NCI-H774 (cell line): ENCODE measurements at places on chromosomes 3 and 15.
A peak's percentile ranks its signal among the peaks of the same experiment; 100 is the strongest.

- no peak for DNase-seq
Measured at GRCh38 chr15:39061952-39062464, 497.4 kb upstream of the RASGRP1 start.

- no peak for DNase-seq
Measured at GRCh38 chr3:18720543-18720942, 295.4 kb upstream of the SATB1 start.

GRCh38 chr15:32715276-32715675 is 2.5 kb upstream of the GREM1 start:
- DNase-seq = no peak

DNA sequence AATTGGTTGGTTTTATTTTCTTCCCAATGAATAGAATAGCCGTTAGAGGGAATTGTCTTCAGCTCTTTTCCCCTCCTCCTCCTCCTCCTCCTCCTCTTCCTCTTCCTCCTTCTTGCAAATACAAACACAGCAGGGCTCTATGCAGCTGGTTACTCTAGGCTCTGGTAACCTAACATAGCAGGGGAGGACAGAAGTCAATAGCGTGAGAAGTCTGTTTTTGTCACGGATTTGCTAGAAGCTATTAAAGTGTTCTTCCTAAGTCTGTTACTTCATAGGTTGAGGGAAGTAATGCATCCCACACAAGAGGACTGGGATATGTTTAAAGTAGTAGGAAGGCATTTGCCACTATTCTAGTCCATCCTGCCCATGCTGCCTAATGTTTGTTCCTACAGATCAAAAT is 374.7 kb upstream of the TPRG1 start:
- DNase-seq = no peak

DNA sequence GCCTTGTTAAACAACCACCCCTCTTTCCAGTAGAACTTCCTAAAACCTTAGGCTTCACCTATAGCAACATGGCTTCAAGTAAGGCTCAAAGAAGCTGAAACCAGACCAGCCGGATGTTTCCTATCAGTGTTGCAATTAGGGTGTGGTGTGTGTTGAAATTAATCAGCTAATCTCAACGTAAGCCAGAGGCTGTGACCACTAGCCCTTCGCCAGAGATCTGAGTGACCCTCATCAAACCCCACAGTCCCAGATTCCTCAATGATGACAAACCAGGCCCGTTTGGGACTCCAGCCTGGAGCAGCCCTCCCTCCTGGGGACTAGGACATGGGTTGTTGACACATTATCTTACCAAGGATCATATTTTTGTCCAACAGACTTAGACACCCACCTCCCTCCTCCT is 27.3 kb downstream of the CYP11A1 start:
- DNase-seq = no peak

GRCh38 chr3:136162322-136162721 is 33.8 kb downstream of the MSL2 start:
- DNase-seq = no peak

DNA sequence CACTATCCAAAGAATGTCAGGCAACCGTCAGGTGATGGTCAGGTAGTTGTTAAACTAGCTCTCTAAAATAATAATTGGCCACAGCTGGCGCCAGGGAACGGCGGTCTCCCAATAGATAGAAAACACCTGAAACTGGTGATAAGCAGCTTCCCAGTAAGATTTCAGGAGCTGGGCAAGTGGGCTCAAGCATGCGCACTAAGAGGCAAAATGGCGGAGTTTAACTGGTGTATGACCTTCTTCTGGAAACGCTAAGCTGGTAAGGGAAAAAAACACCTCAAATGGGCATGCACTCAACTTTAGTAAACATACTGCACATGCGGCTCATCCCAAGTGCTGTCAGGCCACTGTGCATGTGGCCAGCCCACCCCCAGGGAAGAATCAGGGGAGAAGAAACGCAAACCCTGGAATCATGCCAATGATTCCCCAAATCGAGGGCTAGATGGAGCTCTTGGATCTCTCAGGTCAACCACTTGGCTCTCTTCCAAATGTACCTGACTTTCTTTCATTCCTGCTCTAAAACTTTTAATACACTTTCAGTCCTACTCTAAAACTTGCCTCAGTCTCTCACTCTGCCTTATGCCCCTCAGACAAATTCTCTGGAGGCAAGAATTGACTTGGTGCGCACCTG is 195.0 kb downstream of the ZNF621 start:
- DNase-seq = peak; percentile 1

GRCh38 chr15:73125219-73125618 is 73.0 kb downstream of the NEO1 start:
- DNase-seq = no peak

DNA sequence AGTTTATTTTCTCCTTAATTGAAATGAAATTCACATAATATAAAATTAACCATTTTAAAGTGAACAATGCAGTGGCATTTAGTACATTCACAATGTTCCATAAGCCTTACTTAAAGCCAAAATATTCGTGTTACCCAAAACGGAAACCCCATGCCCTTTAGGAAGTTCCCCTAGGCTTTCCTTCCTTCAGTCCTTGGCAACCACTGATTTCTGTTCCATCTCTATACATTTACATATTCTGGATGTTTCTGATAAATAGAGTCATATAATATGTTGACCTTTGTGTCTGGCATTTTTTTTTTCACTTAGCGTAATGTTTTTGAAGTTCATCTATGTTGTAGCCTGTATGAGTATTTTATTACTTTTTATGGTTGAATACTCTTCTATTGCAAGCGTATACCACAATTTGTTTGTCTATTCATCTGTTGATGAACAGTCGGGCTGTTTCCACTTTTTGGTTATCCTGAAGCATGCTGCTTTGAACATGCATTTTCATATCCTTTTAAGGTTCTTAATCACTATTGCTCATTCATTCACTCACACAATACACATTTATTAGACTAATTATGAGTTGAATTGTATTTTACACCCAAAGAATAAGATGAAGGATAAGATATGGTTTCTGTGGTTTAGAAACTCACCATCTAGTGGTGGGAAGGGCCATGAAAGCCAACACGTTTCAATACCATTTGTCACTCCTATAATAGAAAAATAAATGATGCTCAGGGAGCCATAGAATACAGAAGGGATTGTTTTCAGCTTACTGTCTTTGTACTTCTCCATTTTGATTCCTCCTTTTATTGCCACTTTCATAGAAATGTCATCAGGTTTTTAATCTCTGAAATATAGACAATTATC is 408.2 kb upstream of the CBLB start:
- no peak for DNase-seq

- DNase-seq = no peak
Measured at GRCh38 chr3:139728414-139728813, 50.6 kb upstream of the NMNAT3 start.

- DNase-seq = no peak
Measured at GRCh38 chr3:5644773-5645670, 457.5 kb downstream of the EDEM1 start.
